ENCODE measurements at places on chromosomes 11 and 22. TPM values are rescaled to one million over a fixed set of nuclear protein-coding genes. Genes with fewer than 3 reads are reported as not detected.

Gene OR10V1
- total RNA-seq = not detected

Gene NPAT
- total RNA-seq = 17.5 TPM

- no peak for DNase-seq
Measured at GRCh38 chr11:87097582-87097981, 59.8 kb downstream of the TMEM135 start.

- no peak for DNase-seq
Measured at GRCh38 chr11:91998481-91998880, 226.1 kb upstream of the FAT3 start.

- DNase-seq = no peak
Measured at GRCh38 chr11:119254239-119254638, 48.1 kb downstream of the CBL start.

GRCh38 chr22:36196254-36197064, 5.2 kb downstream of the APOL4 start:
- DNase-seq = no peak

- DNase-seq = no peak
Measured at GRCh38 chr11:6652182-6652581, 3.4 kb downstream of the DCHS1 start.

DNA sequence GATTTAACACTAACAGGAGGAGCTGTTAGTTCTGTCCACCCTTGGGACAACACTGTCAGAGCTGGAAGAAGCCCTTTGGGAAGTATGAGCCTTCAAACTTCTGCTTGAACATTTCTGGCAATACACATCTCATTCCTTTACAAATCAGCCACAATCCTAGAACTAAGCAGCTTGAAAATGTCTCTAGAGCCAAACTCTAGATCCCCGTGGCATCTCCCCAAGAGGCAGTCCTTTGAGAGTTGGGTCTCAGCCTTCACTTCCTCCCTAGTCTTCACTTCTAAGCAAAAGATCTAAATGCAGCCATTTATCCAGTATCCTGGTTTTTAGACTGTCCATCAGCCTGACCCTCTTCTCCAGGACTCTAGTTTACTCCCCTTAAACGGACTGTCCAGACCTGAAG, 26.9 kb downstream of the ARFGAP2 start:
- DNase-seq = no peak

DNA sequence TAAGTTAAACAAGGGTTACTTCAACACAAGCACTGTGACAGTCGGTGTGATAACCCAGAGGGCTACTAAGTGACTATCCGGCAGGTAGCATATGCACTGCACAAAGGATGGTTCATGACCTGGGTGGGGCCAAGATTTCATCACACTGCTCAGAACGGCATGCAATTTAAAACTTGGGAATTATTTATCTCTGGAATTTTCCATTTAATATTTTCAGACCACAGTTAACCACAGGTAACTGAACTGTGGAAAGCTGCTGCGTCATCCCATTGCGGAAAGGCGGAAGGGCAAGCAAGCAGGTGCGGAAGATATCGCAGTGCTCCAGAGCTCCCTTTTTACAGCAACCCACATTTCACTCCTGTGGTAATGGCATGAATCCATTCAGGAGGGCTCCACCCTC, 540.8 kb downstream of the INSC start:
- no peak for DNase-seq

DNA sequence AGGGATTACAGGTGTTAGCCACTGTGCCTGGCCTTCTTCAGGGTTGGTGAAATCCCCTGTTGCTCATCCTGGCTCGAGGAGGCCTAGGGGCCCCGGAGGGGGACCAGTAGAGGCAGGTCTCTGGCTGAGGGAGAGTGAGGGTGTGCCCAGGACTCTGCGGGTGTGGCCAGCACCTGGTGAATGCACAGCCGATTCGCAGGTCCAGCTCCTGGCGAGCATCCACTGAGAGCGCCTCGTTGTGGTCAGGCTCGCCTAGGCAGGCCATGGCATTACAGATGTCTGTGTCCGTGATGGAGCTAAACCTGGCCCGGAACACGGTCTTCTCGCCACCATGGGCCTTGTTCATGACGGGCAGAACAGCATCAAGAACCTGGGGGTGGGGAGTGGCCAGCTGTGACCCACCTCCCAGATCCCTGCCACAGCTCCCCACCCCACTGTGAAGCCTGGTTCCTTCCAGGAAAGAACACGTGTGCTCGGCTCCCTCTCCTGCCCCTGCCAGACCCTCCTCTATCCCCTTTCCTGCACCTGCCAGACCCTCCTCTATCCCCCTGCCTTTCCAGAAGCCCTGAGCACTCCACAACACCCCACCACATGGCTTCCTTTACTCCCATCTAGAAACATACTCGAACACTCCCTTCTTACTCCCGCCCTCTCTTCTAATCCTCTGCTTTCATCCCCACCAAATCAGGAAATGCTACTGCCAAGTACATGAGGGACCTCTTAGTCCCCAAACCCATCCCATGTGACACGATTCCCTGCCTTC, 12.4 kb downstream of the TOP3B start:
- DNase-seq = no peak

GRCh38 chr11:44973632-44974401, 23.1 kb upstream of the TP53I11 start:
- no peak for DNase-seq

GRCh38 chr11:35420371-35420770, 1.0 kb upstream of the SLC1A2 start:
- DNase-seq = no peak

Gene PANX3
- not detected for total RNA-seq

DNA sequence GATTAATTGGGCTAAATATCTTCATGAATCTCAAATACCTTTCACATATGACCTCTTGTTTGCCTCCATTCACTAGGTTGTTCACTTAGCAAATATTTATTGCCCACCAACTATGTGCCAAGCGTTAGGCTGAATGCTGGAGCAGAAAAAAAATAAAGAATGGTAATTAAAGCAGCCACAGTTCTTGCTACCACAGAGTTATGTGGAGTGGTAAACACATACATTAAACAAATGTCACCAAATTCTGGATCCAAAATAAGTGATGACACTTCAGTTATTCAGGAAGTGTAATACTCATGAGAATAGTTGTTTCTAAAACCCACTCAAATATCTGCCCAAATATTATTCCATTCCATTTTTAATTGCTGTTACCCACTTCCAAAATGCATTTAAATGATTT, 128.4 kb downstream of the GRIA4 start:
- DNase-seq = peak; percentile 28

DNA sequence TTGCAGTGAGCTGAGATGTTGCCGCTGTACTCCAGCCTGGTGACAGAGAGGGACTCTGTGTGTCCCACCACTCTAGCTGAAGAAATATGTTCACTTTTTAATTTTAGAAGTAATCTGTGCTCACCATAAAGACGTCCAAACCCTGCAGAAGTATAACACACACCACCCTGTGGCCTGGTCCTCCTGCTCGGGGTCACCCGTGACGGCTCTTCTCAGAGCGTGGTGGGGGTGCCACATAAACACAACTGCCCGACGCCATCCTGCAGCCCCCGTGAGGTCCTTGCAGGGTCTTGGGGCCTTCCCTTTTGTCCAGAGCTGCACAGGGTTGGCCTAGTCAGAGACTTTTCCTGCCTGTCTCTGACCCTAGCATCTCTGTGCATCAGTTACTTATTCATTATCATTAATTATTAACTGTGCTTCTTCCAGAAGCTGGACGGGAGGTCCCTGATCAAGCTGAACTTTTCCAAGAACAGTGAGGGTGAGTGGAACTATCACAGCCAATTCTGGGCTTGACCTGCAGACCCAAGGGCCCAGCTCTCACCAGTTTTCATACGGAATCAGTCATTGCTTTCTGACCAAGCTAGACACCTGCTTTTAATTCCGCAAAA, 8.9 kb downstream of the PPIL2 start:
- DNase-seq = no peak

GRCh38 chr11:119810478-119811232, 81.7 kb upstream of the NECTIN1 start:
- no peak for DNase-seq

- DNase-seq = no peak
Measured at GRCh38 chr22:46726986-46727317, 11.1 kb downstream of the CERK start.

DNA sequence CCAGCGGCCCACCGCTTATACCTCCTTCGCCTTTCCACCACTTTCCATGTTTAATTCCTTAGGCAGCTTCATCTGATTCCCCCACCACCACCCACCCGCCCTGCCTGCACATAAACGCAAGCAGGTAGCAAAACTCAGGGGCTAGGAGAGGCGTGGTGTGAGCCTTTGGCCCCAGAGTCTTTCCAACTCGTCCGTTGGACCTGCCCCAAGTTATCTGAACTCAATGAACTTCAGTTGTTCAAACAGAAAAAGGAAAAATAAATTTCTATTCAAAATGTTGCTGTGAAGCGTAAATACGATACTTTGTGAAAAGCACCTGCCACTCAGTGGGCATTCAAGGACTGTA, 814 bp upstream of the CDON start:
- DNase-seq = no peak

GRCh38 chr11:56876621-56877275, 112.0 kb upstream of the OR5AK2 start:
- DNase-seq = peak; percentile 65

DNA sequence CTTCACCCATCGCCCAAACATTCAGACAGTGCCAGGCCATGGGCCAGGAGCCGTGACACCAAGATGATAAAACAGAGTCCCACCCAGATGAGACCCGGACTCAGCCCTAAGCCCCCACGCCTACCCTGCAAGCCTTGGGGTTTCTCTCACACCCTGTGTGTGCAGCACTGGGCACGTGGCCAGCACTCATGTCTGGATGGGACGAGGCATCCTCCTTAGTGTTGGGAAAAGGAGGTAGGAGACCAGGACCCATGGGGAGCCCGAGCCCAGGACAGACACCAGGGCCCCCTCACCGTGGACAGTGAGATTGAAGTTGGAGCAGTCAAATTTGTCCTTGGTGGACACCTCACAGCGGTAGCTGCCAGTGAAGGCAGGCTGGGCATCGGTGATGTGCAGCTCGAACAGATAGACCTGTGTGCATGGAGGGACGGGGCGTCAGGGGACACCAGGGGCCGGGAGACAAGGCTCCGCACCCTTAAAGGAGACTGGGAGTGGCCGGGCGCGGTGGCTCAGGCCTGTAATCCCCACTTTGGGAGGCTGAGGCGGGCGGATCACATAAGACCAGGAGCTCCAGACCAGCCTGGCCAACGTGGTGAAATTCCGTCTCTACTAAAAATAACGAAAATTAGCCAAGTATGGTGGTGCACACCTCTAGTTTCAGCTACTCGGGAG, 4.2 kb downstream of the MYBPC3 start:
- no peak for DNase-seq

Gene TTLL1
- total RNA-seq = 4.4 TPM

GRCh38 chr22:30752771-30753170, 58.1 kb downstream of the OSBP2 start:
- no peak for DNase-seq

Gene TSGA10IP
- total RNA-seq = not detected

Gene FAM227A
- total RNA-seq = 3.2 TPM

- DNase-seq = peak; percentile 13
Measured at GRCh38 chr11:126544108-126545056, 188.9 kb downstream of the ST3GAL4 start.

DNA sequence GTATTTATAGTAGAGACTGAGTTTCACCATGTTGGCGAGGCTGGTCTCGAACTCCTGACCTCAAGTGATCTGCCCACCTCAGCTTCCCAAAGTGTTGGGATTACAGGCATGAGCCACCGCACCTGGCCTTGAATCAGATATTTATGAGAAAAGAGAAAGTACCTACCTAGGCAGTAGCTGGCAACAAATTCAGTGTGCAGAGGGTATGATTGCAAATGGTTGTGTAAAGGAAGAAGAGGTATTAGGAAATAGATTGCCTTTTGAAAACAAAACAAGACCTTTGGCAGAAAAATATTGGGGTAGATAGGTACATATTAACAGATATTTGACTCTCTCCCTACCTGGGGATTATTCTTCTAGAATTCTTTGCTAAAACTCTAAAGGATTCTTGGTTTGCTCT, 38.5 kb upstream of the LIN7C start:
- DNase-seq = no peak

- DNase-seq = no peak
Measured at GRCh38 chr11:62671236-62671607, 251 bp upstream of the UQCC3 start.

DNA sequence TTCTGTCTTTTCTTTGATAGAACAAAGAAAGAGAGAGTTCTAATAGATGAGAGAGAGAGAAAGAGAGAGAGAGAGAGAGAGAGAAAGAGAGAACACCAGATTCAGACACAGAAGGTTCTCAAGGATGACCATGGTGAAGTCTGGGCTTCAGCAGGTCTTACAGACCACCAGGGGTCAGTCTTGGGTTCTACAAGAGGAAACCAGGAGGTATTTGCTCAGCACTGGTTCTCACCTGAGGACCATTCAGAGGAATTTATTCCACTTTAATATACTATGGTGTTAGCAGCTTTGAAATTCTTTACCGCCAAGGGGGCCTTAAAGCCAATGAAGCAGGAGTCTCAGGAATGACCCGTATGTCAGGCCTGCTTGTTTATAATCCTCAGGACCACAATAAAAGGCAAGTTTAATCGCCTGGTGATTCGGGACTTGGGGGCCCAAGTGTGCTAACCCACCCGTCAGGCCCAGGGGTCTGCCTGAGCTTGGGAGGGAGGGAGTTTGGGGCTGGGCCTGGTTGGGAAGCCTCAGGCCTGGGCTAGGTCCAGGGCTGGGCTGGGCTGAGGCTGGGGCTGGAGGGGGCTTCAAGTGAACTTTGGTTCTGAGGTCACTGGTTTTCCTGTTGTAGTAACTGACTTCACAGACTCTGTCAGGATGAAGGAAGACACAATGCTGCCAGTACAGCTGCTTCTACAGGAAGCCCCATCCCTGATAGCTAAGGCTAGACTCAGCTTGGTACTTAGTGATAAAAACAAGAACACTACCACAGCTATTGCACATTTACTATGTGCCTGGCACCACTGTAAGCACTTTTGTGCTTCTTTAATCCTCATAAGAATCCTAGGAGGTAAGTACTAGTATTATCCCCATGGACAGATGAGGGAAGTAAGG, 179.2 kb upstream of the ZBED5 start:
- DNase-seq = no peak

DNA sequence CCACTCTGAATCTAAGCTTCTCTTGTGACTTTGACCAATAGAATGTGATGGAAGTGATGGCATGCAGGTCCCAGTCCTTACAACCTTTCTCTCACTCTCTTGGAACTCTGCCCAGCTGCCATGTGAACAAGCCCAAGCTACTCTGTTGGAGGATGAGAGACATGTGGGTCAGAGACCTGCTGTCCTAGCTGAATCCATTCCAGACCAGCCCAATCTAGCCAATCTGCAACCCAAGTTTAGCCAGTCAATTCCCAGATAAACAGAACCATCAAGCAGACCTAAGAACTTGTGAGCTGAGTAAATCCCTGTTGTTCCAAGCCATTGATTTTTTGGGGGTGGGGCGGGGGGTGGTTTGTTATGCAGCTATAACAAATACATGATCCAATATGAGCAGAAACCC, 69.2 kb upstream of the GRK3 start:
- no peak for DNase-seq

- no peak for DNase-seq
Measured at GRCh38 chr11:111303461-111303860, 5.1 kb downstream of the POU2AF3 start.

Gene OR51B4
- total RNA-seq = not detected

Gene MAP6
- 1.9 TPM for total RNA-seq
